Effector memory CD8-positive, alpha-beta T cell (primary cell): ENCODE measurements at places on chromosomes 7 and 10.

DNA sequence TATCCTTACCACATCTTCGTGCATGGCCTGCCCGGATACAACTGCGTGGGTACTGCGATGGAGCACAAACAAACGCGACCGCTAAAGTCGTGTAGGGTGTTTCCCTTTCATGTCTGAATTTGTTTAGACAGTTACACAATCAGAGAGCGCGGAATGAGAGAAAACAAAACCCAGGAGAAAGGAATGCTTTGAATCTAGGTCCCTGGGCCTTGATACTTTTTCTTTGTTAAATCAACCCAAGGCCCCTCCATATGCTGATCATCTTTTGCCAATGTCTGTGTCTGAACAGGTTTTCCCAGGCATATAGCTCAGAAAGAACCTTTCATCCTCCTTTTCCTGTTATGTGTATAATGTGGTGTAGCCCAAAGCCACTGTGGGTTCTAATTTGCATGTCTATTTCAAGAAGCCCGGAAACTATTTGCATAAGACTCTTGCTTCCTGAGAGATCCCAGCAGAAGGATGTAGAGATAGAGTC is 145.8 kb downstream of the FRMD4A start:
- peak; percentile 45 for DNase-seq
- H3K36me3 ChIP-seq = peaks cover 23% of the 10 kb centered on the region
- H3K27ac ChIP-seq = peak overlapping the region; percentile 99
- H3K4me1 ChIP-seq = peaks cover 14% of the 10 kb centered on the region
- H3K27me3 ChIP-seq = peaks cover 38% of the 10 kb centered on the region

GRCh38 chr7:143492043-143492471 is 14.4 kb downstream of the TAS2R41 start:
- DNase-seq = no peak
- H3K4me1 ChIP-seq = peaks cover 7% of the 10 kb centered on the region
- peaks cover 12% of the 10 kb centered on the region for H3K27me3 ChIP-seq
- no peak overlapping the region for H3K4me3 ChIP-seq
- H3K27ac ChIP-seq = no peak overlapping the region

- H3K4me3 ChIP-seq = no peak overlapping the region
- no peaks in the 10 kb centered on the region for H3K4me1 ChIP-seq
- DNase-seq = no peak
Observed at GRCh38 chr10:116720241-116720643, 22.1 kb downstream of the HSPA12A start.

GRCh38 chr10:123848564-123849457 is 42.8 kb downstream of the CPXM2 start:
- no peak overlapping the region for H3K27ac ChIP-seq
- H3K36me3 ChIP-seq = no peaks in the 10 kb centered on the region
- H3K4me1 ChIP-seq = no peaks in the 10 kb centered on the region
- H3K4me3 ChIP-seq = no peak overlapping the region
- DNase-seq = no peak

DNA sequence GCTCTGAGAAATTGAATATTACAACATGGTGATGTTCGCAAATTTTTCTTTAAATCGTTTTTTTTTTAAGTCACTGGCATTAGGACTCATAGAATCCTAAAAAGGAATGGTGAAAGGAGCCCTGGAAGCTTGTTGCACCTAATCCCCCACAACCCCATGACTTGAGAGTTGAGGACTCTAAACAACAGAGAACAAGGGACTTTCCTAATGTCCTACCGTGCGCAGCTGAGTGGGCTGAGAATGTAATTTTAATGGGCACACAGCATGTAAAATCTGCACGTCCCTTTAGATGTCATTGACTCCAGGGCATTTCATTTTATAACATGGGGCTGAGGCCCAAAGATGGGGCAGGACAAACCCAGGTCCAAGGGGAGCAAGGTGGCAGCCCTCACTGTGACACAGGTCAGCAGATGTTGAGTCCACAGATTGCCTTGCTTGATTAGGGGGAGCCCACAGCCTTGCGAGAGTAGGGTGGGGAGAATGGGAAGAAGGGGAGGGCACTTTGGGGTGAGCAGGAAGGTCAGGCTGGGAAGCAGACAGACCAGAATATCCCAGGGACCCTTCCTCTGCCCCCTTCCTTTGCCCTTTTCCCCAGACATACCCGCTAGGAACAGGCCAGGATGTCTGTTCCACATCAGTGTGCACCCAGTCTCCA is 208.4 kb upstream of the ZMIZ1 start:
- no peak overlapping the region for H3K4me3 ChIP-seq
- no peak for DNase-seq
- no peaks in the 10 kb centered on the region for H3K4me1 ChIP-seq

DNA sequence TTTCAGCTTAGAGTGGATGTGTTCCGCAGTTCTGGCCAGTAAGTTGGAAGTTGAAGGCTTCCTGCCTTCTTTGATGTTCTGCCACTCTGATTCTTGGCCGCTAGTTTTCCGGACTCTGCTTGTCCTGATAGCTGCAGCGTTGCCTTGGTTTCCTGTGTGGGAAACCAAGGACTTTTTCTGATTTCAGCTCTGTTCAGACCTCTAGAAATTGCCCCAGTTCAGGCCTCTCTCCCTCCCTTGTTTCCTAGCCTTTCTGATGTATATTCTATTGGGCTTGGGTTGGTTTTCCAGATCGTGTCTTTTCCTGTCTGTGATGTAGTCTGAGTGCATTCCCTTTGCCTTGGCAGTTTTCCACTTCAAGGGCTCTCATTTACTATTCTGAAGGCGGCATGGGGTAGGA is 318.7 kb downstream of the BBS9 start:
- no peaks in the 10 kb centered on the region for H3K36me3 ChIP-seq
- no peak for DNase-seq
- H3K4me1 ChIP-seq = peaks cover 14% of the 10 kb centered on the region
- no peak overlapping the region for H3K27ac ChIP-seq
- H3K4me3 ChIP-seq = no peak overlapping the region

GRCh38 chr10:121851786-121852185 is 76.0 kb downstream of the ATE1 start:
- H3K4me1 ChIP-seq = peaks cover 6% of the 10 kb centered on the region
- peaks cover 16% of the 10 kb centered on the region for H3K36me3 ChIP-seq
- H3K27ac ChIP-seq = no peak overlapping the region
- no peaks in the 10 kb centered on the region for H3K27me3 ChIP-seq
- no peak overlapping the region for H3K4me3 ChIP-seq

DNA sequence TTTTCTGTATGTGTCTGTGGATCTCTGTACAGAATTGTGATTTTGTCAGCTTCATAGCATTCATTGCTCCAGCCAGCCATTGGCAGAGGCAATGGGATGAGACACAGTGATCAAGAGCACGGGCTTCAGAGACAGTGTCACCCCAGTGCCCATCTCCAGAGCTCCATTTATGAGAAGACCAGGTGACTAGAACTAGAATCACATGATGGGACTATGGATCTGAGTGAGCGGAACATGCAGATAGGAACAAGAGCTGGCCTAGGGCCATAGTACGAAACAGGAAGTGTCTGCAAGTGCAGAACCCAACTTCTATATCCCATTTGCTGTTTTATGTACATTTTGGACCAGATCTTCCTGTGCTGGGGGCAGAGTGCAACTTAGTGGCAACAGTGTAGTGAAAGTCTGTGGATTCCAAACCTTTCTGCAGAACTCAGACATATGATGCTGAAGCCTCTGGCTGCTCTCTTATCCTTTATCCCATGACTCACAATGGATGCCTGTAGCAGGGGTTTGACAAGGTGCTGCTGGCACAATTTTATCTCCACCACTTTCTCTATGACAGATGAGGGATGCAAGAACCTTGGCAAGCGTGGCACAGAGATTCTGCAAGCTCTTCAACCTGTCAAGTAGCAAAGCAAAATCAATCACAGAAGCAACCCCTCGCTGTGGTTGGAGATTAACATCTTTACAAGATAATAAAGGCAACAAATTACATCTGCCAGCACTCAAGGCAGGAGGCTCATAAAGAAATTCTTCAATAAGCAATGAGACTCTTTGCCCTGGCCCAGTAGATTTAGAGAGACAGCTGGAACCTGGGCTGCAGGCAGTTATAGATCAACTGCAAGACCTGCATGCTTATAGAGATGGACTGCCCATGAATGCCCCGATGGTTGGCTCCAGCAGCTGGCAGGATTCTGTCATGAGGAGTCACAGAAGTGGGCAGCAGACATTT is 681.3 kb downstream of the TNS3 start:
- no peaks in the 10 kb centered on the region for H3K4me1 ChIP-seq
- DNase-seq = no peak
- H3K27ac ChIP-seq = no peak overlapping the region
- H3K36me3 ChIP-seq = no peaks in the 10 kb centered on the region
- no peak overlapping the region for H3K4me3 ChIP-seq

GRCh38 chr7:158847451-158847866 is 8.9 kb upstream of the DYNC2I1 start:
- peaks cover 11% of the 10 kb centered on the region for H3K4me1 ChIP-seq
- H3K4me3 ChIP-seq = peak overlapping the region; percentile 71
- H3K27me3 ChIP-seq = no peaks in the 10 kb centered on the region
- DNase-seq = no peak

GRCh38 chr10:71351628-71352319 is 32.7 kb downstream of the SLC29A3 start:
- no peak for DNase-seq
- H3K4me1 ChIP-seq = peaks cover 7% of the 10 kb centered on the region
- H3K4me3 ChIP-seq = no peak overlapping the region
- H3K27me3 ChIP-seq = no peaks in the 10 kb centered on the region
- H3K27ac ChIP-seq = peak overlapping the region; percentile 17

- H3K36me3 ChIP-seq = peaks cover 5% of the 10 kb centered on the region
- H3K4me3 ChIP-seq = peak overlapping the region; percentile 74
- peaks cover 7% of the 10 kb centered on the region for H3K4me1 ChIP-seq
- H3K27ac ChIP-seq = no peak overlapping the region
- DNase-seq = no peak
Observed at GRCh38 chr10:133324857-133325260, 11.8 kb downstream of the CALY start.

DNA sequence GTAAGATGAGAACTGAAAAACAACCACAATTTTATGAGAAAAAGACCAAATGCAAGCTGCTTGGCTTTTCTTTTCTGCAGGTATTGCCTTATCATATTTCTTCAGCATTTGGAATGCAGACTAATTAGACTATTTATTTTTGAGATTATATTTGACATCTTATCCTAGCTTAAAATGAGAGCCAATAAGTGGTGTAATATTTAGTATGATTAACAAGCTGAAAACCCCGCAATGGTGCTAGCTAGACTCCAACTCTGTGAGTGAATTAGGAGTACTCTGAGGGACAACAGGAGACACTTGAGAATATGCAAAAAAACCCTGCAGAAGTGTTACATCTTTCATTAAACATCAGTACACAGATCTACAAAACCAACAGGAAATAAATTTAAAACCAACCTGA is 180.3 kb upstream of the MEOX2 start:
- H3K27me3 ChIP-seq = no peaks in the 10 kb centered on the region
- no peak for DNase-seq
- no peak overlapping the region for H3K4me3 ChIP-seq
- no peaks in the 10 kb centered on the region for H3K4me1 ChIP-seq

- H3K4me1 ChIP-seq = peaks cover 4% of the 10 kb centered on the region
- no peaks in the 10 kb centered on the region for H3K36me3 ChIP-seq
- DNase-seq = no peak
- H3K27ac ChIP-seq = no peak overlapping the region
- H3K4me3 ChIP-seq = no peak overlapping the region
- peaks cover 7% of the 10 kb centered on the region for H3K27me3 ChIP-seq
Observed at GRCh38 chr10:26336979-26337378, 101.2 kb upstream of the APBB1IP start.

GRCh38 chr10:81215498-81215897 is 659.5 kb upstream of the NRG3 start:
- H3K4me1 ChIP-seq = no peaks in the 10 kb centered on the region
- H3K27ac ChIP-seq = no peak overlapping the region
- no peaks in the 10 kb centered on the region for H3K36me3 ChIP-seq
- no peak for DNase-seq

DNA sequence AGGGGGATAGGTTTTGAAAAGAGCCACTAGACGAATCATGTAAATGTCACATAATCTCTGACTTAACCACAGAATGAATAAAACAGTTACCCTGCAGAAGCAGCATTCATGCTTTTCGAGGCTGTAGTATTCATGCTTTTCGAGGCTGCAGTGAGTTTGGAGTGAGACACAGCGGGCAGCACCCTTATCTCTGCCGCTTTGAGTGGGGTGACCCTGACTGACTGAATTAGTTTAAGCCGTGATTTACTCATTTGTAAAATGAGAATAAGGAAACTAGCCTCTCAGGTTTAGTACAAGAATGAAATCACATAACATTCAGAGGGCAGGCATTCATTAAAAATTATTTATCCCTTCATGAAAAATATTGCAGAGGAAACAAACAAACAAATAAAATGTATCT is 92.8 kb upstream of the KMT2C start:
- no peak for DNase-seq
- no peak overlapping the region for H3K4me3 ChIP-seq
- H3K27ac ChIP-seq = no peak overlapping the region
- peaks cover 7% of the 10 kb centered on the region for H3K27me3 ChIP-seq
- H3K4me1 ChIP-seq = no peaks in the 10 kb centered on the region
- H3K36me3 ChIP-seq = no peaks in the 10 kb centered on the region

DNA sequence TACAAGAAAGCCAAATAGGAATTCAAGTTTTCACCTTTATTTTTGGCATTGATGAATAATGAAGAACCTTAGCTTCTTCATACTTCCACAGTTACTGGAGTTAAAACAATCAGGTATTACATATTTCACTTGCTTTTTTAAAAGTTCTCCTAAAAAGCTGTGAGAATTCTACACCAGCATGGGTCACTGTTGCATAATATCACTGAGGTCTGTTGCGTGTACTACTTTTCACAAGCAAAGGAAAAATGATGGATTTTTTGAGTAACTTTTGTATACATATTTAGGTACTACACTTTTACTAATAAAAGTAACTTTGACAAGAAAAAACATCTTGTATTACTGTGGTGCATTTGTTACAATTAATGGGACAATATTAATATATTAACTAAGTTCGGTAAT is 15.2 kb downstream of the FAM24B start:
- H3K27me3 ChIP-seq = no peaks in the 10 kb centered on the region
- no peak overlapping the region for H3K27ac ChIP-seq
- H3K36me3 ChIP-seq = no peaks in the 10 kb centered on the region
- peaks cover 34% of the 10 kb centered on the region for H3K4me1 ChIP-seq
- no peak overlapping the region for H3K4me3 ChIP-seq

- no peak overlapping the region for H3K4me3 ChIP-seq
- no peak overlapping the region for H3K27ac ChIP-seq
- no peaks in the 10 kb centered on the region for H3K4me1 ChIP-seq
- DNase-seq = no peak
- H3K27me3 ChIP-seq = peaks cover 52% of the 10 kb centered on the region
Observed at GRCh38 chr7:25813381-25813780, 338.6 kb upstream of the NFE2L3 start.
